ENCODE measurements at places on chromosomes 12 and 14.

- no peak for DNase-seq
Observed at GRCh38 chr12:70486588-70486987, 120.5 kb downstream of the KCNMB4 start.

GRCh38 chr14:61460718-61461611 is 139.6 kb downstream of the PRKCH start:
- DNase-seq, result peak; percentile 26

DNA sequence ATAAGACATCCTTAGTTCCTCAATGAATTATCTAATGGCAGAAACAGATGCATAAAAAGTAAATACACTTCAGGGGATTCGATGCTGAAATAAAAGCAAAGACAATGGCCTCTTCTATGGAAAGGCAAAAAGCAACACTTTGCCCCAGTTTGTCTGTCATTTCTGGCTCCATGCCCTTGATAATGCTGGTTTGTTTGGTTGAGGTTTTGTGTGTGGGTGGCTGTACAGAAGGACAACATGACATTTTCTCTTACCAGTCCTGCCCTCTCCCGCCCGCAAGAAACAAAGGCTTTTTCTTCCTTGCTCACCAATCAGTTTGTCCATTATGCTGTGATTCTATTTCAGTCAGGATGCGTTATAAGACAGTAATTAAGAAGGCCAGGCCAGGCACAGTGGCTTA is 18.1 kb upstream of the WDR89 start:
- peak; percentile 10 for DNase-seq

DNA sequence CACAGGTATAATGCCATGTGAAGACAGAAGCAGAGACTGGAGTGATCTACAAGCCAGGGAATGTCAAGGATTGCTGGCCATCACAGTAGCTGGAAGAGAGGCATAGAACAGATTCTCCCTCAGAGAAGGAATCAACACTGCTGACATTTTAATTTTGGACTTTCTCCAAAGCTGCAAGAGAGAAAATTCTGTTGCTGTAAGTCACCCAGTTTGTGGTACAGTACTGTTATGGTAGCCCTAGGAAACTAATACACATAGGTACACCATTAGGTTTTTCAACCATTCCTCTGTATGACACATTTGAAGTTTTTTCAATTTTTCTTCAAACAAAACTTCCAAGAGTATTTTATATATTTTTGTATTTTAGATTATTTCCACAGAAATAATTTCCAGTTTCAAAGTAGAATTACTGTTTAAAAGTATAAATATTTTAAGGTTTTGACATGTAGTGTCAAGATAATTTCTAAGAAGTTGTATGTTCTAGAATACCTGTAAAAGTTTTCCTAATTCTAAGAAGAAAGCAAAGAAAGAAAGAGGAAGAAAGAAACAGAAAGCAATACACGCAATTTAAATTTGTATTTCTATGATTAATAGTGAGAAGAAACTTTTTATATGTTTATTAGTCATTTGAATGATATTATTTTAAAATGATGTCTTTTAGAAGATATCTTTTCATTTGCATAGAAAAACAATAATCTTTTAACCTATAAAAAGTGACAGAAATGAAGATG is 64.9 kb upstream of the CATSPERB start:
- peak; percentile 28 for DNase-seq

DNA sequence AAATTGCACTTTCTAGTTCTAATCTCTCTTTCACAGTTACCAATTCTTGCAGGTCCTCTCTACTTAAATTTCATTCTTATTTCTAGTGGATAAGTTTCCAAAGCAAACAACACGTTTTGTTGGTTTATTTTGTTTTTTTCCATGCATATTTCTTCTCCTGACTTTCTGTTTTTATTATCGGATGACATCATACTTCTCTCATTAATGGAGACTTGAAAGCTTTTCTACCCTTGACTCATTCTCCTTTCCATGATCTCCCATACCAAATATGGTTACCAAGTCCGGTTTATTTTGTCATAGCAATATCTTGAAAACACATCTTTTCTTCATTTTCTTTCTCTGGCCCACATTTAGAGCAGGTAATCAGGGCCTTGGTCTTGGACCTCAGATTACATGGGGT is 796.5 kb downstream of the GALC start:
- no peak for DNase-seq

- peak; percentile 85 for DNase-seq
Observed at GRCh38 chr14:99821519-99822508, 28.6 kb downstream of the EML1 start.

DNA sequence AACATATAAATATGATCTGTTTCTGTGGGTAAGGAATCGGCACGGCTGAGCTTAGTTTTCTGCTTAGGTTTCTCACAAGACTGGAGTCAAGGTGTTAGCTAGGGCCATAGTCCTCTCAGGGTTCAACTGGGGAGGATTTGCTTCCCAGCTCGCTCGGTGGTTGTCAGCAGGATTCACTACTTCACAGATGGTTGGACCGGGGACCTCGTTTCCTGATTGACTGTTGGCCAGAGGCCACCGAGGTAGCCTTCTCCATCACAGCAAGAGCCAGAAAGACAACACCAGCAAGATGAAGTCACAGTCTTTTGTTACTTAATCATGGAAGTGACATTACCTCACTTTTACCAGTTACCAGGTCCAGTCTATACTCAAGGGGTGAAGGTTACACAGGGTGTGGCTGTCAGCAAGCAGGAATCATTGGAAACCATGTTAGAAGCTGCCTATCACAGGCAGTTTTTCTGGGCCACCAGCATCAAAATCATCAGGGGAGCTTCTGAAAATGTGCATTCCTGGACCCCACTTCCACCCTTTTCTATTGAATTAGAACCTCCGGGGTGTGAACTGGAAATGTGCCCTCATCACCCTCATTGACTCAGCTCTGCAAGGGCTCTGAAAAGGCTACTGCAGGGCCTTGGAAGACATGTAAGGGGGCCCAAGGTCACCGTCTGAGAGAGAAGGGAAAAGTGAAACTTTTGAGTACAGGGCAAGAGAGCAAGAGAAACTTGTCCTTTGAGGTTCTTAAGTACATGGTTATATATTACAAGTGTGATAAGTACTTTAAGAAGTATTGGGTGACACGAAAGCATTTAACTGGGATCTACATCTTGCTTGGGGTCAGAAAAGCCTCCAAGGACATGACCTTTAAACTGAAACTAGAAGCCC is 10.9 kb downstream of the COPS7A start:
- DNase-seq, result no peak

- DNase-seq, result no peak
Observed at GRCh38 chr14:39974036-39974435, 541.8 kb upstream of the FBXO33 start.

GRCh38 chr14:36087411-36087810 is 89.1 kb downstream of the PTCSC3 start:
- DNase-seq, result no peak

DNA sequence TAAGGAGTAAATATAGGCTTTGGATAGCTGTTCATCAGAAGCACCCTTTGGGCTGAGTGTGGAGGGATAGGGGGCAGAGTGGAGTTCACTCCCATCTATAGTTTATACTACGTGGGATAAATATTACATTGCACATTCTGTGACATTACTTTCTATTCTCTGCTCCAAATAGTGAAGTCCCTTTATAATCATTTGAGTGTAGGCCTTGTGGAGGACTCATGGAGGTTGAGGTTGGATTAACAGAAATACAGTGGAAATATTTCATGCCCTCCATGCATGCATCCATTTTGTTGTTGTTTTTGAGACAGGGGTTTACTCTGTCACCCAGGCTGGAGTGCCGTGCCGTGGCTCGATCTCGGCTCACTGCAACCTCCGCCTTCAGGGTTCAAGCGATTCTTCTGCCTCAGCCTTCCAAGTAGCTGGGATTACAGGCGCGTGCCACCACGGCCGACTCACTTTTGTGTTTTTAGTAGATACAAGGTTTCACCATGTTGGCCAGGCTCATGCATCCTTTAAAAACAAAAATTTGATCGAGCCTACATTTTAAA is 1.4 kb downstream of the CHPT1 start:
- DNase-seq, result peak; percentile 12

- DNase-seq, result no peak
Observed at GRCh38 chr14:38282936-38283335, 27.0 kb upstream of the CLEC14A start.

- DNase-seq, result peak; percentile 82
Observed at GRCh38 chr12:89461649-89462612, 62.7 kb downstream of the GALNT4 start.

GRCh38 chr12:94567761-94568160 is 82.6 kb downstream of the TMCC3 start:
- no peak for DNase-seq

DNA sequence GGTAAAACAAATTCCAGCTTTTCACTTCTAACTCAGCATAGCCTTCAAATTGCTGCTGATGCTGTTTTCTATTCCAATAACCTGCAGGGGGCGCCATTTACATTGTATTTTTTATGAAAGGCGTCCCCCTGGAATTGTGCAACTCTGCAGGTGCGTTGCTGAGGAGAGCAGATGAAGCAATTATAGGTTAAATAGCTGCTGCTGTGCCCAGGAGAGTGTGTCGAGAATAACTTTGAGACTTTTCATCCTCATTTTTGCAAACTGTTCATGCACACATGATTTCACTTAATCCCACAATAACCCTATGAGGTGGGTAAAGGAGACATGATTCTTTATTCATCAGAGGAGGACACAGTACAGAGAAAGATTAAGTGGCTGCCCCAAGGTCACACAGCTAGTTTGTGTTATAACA is 75.7 kb downstream of the MYRFL start:
- DNase-seq, result peak; percentile 54

DNA sequence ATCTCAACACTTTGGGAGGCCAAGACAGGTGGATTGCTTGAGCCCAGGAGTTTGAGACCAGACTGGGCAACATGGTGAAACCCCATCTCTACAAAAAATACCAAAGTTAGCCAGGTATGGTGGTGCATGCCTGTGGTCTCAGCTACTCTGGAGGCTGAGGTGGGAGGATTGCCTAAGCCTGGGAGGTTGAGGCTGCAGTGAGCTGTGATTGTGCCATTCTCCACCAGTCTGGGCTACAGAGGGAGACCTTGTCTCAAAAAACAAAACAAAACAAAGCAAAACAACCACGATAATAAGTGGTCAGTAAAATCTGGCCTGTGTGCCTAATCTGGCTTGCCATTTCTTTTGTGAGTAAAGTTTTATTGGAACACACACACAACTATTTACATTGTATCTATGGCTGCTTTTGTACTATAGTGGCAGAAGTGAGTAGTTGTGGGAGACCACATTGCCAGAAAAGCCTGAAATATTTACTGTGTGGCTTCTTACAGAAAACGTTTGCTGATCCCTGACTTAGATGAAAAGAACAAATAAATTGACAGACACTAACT is 19.4 kb upstream of the KLRG1 start:
- DNase-seq, result no peak

DNA sequence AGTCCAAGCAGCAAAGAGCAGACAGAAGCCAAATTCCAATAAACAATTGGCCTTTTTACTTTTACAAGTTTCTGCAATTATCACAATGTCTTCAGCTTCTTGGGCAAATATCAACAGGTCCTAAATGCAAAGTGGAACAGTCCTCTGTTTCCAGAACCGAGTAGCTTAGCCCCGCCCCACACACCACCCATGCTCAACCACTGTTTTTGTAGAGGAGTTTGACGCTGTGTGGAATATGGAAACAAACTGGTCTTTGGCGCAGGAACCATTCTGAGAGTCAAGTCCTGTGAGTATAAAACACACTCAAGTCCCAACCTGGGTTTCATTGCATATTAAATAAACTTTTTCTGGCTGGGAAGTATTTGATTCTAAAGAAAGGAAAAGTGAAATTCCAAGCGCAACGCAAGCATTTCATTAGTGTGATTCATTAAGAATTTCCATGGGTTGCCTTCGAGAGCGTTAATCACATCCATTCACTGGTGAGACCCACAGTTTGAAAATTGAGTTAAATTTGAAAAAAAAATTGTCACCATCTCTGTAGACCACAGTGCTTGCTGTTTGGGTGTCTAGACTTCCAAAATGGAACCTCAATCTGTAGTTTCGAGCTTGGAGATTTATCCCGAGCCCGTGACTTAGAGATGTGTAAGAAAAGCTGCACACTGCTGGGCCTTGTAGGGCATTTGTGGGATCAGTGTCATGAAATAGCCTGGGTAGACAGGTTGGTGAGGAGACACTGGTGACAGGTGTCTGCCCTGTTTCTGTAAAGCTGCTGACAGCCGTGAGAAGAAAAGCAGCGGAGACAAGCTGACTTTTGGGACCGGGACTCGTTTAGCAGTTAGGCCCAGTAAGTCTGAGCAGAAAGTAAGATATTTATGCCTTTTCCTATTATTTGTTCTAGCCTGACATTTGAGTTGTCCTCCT is 96.1 kb downstream of the DAD1 start:
- DNase-seq, result no peak

GRCh38 chr12:131025234-131025633 is 71.5 kb downstream of the ADGRD1 start:
- no peak for DNase-seq

- DNase-seq, result peak; percentile 52
Observed at GRCh38 chr14:93976477-93977057, at the start of gene ASB2. Gene ASB2 (minus strand): TSS chr14:93976570. CDS start chr14:93964539, 12,031 bp downstream.

GRCh38 chr12:29694002-29694401 is 89.7 kb downstream of the TMTC1 start:
- no peak for DNase-seq

DNA sequence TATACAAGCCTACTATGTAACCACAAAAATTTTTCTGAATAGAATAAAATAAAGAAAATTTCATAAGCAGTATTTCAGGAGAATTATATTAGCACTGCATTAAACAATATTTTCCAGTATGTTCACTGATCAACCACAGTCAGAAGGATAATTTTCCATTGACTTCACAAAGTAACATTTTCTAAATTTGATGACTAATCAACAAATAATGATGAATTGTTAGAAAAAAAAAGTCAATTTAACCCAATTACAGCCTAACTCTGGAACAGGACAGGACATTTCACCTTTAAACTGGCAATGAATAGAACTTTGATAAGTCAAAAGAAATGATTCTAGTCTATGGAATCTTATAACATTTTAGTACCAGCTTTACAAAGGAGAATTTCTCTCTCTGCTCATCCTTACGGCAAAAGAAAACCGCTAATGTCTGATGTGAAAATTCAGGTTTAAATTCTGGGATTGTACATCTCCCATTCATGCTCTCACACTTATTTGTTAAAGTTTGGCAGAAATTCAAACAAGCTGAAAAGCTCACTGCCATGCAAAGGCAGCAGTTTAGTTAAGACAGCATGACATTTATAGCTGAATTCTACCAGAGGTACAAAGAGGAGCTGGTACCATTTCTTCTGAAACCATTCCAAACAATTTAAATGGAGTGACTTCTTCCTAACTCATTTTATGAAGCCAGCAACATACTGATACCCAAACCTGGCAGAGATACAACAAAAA is 84.5 kb downstream of the MDGA2 start:
- no peak for DNase-seq

- no peak for DNase-seq
Observed at GRCh38 chr12:125149160-125150108, 84.2 kb downstream of the AACS start.

GRCh38 chr12:22876262-22876661 is 251.3 kb downstream of the ETNK1 start:
- no peak for DNase-seq

Measured in IMR-90 (cell line).